Stimulated activated CD8-positive, alpha-beta memory T cell treated with anti-CD3 and anti-CD28 coated beads, Interleukin-15, amount 100 ng/mL, for 24 hours (primary cell): ENCODE measurements at places on chromosomes 2 and 18.

DNA sequence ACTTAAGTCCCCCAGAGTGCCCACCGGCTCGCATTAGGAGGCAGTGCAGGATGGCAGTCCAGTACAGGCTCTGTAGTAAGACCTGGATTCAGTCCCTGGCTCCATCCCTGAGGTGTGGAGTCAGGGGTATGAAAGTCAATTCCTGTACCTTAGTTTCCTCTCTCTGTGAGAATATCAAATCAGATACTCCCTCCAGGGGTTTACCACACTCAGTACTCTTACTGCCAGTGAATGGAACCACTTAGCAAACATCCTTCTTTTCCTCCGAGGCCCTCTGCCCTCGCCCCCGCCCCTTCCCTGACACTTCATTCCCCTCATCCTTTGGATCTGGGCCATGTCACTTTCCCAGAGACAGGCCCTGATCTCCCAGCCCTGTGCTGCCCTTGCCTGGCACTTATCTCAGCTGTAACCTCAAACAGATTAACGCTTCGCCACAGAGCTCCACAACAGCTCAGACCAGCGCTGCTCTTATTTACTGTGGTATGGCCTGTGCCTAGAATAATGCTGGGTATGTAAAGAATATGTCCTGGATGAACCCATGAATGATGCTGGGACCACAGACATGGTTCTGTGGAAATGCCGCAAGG is 159.0 kb upstream of the TMEM200C start:
- no peak for DNase-seq

- DNase-seq = no peak
These were observed 42.7 kb downstream of the SH3RF3 start for GRCh38 chr2:109171444-109172334.

DNA sequence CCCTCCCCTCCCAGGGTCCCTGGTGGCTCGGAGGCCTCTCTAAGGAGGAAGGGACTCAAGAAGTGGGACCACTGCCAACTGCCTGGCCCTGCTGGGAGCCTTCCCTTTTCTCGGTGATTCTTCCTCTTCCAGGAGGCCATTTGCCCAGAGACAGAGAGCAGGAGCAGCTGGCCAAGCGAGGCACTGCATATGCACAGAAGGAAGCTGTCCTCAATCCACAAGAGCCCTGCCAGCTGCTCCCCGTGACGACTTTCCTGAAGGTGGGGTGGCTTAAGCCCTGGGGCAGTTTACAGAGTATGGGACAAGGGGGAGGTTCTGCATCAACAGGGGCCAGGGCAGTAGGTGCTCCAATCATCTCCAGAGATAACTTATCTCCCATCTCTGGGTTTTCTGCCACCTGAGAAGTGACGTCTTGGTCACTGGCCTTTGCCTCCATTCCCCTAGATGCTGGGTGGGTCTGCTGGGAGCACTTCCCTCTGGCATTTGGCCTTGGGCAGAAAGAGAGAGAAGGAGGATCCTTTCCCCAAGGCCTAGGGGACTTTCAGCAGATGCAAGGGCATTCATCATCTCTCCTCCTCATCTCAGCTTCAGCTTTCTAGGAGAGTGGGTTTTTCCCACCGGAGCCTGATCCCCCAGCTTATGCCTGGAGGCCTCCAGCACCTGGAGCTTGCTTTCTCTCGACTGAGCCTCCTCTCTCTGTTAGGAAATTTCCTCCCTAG is 28.5 kb downstream of the CIB4 start:
- DNase-seq = no peak

GRCh38 chr18:79334496-79335233 is 61.1 kb upstream of the NFATC1 start:
- no peak for DNase-seq

- DNase-seq = no peak
These were observed 1.8 kb downstream of the GLS start for GRCh38 chr2:190882411-190882766.
